ENCODE measurements at places on chromosomes 6 and 20. TPM values are rescaled to one million over a fixed set of nuclear protein-coding genes. Genes with fewer than 3 reads are reported as not detected.

DNA sequence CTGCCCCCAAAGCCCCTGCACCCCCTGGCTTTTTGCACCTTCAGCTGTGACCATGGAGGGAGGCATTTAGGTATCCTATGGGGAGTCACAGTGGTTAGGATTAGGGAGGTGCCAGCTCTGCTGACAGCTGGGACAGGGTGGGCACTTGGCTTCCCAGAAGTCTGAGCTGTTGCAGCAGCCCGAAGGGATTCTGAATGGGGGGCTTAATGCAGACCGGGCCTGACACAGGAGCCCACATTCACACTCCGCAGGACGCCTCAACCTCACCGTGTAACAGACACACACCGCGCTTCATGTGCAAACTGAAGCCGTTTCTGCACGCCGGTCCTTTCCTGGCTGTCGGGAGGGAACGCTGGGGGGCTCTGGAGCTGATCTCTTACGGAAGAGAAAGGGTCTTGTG is 1.9 kb downstream of the EBF4 start:
- DNase-seq, result no peak

- DNase-seq, result no peak
Observed at GRCh38 chr6:66599541-66599940, 892.5 kb upstream of the EYS start.

DNA sequence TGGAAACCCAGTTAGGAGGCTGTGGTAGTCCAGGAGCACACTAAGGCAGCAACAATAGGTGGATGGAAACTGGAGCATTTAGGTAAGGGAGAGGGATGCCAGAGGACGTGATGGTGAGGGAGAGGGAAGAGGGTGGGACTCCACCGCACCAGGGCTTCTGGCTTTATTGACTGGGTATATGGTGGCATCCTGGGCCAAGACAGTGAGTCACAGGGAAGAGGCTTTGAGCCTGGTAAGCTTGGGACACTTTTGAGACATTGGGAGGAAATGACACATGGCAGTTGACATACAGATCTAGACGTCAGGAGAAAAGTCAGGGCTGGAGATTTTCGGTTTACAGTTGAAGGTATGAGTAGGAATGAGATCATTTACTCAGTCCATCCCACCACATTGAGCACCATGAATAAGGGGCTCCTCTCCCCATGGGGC is 14.9 kb downstream of the NT5E start:
- no peak for DNase-seq

DNA sequence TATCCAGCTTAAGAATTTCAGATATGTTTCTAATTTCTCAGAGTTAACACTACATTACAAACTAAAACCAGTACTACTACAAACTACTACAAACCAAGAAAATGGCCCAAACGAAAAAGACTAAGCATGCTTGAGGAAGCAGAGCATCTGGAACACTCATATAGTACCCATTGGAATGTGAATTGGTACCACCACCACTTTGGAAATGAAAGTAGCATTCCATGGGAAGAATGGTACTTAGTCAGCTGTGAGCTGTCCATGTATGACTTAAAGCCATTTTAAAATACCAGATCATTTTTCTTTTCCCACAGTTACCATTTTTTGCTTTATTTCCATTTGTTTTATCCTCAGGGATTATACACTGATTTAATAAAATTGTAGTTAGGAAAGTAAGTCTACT is 30.5 kb downstream of the FBXO9 start:
- DNase-seq, result no peak

DNA sequence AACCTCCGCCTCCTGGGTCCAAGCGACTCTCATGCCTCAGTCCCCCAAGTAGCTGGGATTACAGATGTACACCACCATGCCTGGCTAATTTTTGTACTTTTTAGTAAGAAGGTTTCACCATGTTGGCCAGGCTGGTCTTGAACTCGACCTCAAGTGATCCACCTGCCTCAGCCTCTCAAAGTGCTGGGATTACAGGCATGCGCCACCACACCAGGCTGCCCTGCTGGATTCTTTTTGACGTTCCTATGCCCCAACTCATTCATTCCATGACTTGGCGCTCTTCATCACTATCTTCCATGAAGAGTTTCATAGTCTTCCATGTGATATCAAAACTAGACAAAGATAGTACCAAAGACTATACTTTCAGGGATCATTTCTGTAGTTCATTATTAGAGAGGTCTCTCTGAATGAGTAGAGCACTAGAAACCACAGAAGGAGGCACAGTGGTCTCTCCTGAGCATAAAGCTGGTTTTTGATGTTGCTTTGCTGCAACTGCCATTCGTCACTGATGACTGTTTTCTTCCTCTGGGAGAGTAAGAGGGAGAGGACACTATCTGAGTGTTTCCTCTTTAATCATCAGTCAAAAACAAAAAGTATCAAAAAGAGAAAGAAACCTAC is 23.5 kb downstream of the DNAAF9 start:
- no peak for DNase-seq

The DLL1 gene
- 14.6 TPM for total RNA-seq

The RNF114 gene
- 74.7 TPM for total RNA-seq

GRCh38 chr20:21510414-21511384 is 3.2 kb downstream of the NKX2-2 start:
- no peak for DNase-seq

The PGBD1 gene
- 3.1 TPM for total RNA-seq

- DNase-seq, result no peak
Observed at GRCh38 chr6:44742828-44743372, 355.4 kb downstream of the CDC5L start.

- no peak for DNase-seq
Observed at GRCh38 chr6:24453921-24454320, 35.5 kb downstream of the GPLD1 start.

The SLC22A3 gene
- 30.6 TPM for total RNA-seq

DNA sequence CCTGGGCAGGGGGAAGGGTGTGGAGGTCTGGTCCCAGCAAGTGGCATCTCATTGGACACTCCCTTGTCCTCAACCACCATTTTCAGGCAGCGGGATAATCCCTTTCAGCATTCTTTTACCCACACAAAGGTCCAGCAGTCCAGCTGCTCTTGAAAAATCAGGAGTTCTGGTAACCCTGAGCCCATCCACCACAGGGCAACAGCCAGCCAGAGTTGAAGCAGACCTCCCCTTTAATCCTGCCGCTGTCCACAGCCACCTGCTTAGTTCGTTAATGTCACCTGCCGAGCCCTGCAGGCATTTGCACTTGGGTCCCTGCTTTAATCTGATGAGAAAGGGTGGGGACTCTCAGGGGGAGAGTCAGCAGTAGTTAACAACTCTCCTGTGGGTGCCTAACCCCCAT is 11.1 kb downstream of the TMEM74B start:
- no peak for DNase-seq

The DPPA5 gene
- total RNA-seq, result not detected

DNA sequence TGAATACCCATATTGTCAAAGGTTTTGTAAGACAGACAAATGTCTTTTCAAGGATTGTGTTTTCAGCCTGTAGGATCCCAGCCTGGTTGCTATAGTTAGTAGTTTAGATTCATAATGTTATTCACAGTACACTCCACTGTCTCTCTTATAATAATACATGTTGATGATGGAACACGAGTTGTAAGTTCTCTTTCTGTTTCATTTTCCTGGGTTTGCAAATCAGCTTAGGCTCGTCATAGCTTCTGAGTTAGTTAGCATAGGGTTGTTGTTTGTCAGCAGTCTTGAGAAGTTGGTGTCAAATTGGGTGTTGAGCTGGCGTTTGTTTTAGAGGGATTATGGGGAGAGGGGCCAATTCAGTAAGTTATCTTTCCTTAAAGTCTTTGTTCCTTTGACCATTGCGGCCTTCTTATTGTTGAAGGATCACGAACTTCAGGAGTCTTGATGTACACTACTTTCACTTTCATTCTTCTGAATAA is 45.8 kb downstream of the QKI start:
- no peak for DNase-seq

DNA sequence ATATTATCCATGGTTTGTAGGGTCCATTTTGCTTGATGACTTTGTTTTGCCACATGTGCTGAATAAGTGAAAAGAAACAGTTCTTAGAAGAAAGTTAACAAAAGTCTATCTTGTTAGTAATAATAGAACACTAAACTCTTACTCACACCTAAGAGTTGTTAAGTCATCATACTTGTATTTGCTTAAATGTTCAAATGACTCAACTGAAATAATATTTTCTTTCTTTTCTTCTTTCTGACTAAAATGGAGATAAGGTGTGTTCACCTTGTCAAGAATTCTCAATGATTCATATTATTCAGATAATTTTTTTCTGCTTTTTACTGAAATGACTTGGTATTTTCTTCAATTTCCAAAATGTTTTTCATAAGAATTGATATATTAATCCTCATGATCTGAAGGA is 327.2 kb downstream of the HTR1B start:
- DNase-seq, result no peak

The HLA-B gene
- 2,632 TPM for total RNA-seq

GRCh38 chr6:28005152-28005890 is 48.3 kb downstream of the OR2B6 start:
- no peak for DNase-seq

GRCh38 chr6:43738267-43738676 is 31.7 kb upstream of the VEGFA start:
- DNase-seq, result peak; percentile 8

The PLCB4 gene
- total RNA-seq, result 7.9 TPM

- no peak for DNase-seq
Observed at GRCh38 chr20:52494244-52494643, 302.7 kb upstream of the ZFP64 start.

GRCh38 chr20:54054516-54054915 is 15.9 kb downstream of the BCAS1 start:
- no peak for DNase-seq

DNA sequence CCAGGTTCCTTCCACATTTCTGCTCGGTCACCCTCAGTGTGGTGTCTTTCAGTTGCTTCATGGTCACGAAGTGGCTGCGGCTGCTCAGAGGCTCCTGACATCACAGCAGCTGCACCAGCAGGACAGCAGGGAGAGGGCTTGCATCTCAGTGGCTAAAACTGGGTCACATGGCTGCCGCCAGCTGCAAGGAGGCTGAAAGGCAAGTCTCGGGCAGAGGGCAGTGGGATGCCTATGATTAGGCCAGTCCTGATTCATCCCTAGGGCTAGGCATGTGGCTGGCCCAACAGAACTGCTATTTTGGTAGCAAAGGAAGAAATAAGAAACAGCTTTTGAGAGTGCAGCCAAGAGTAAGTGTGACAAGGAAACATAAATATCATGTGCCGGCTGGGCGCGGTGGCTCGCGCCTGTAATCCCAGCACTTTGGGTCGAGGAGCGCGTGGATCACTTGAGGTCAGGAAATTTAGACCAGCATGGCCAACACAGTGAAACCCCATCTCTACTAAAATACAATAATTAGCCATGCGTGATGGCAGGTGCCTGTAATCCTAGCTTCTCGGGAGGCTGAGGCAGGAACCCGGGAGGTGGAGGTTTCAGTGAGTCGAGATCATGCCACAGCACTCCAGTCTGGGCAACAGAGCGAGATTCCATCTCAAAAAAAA is 46.6 kb downstream of the RBM38 start:
- no peak for DNase-seq

DNA sequence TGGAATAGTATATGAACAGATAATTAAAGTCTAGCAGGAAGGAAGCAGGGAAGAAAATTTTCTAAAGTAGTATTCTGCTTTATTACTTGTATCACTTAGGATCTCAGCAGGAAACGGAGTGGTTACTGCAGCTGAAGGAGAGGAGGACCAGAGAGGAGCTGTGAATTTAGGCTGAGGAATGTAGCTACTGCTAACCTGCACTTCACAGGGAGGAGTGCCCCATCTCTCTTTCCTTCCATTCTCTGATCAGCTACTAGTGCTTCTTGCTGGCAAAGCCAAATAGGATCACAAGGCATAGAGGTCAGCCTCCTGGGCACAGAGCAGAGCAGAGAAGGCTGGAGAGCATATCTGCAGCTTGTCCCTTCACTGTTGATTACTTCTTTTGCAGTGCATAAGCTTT is 205.3 kb upstream of the ASCC3 start:
- DNase-seq, result no peak

DNA sequence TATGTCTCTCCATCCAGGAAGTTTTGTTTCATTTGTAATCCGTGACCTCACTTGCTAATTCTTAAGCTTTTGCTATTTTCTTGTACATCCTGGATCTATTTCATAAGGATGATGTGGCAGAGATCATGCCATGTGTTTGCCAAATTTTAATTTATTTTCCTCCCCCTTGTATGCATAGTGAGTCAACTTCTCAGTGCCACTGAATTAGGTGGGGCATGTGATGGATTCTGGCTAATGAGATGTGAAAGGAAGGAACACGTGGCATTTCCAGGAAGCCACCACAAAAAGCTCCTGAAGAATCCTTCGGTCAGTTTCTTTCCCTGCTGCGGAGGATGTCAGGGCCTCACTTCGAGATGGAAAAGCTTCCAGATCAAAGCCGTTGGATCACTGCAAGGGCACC is 86.2 kb upstream of the PRL start:
- DNase-seq, result no peak

GRCh38 chr6:14665827-14666724 is 548.5 kb downstream of the CD83 start:
- peak; percentile 71 for DNase-seq

DNA sequence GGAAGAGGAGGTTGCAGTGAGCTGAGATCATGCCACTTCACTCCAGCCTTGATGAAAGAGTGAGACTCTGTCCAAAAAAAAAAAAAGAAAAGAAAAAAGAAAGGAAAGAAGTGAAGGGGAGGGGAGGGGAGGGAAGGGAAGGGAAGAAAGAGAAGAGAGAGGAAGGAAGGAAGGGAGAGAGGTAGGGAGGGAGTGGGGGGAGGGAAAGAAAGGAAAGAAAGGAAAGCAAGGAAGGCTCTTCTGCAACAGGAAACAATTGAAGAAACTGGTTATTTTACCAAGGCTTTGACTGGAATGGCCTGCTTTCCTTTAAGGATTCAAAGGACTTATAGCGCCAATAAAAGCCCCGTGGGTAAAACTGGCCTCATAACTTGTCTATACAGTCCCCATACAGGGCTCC is 64.6 kb downstream of the ABHD12 start:
- no peak for DNase-seq

GRCh38 chr20:57457243-57458095 is 66.3 kb downstream of the RBM38 start:
- no peak for DNase-seq

- no peak for DNase-seq
Observed at GRCh38 chr6:112357791-112358190, 10.7 kb downstream of the RFPL4B start.

- DNase-seq, result no peak
Observed at GRCh38 chr6:69005199-69005598, 370.1 kb downstream of the ADGRB3 start.

DNA sequence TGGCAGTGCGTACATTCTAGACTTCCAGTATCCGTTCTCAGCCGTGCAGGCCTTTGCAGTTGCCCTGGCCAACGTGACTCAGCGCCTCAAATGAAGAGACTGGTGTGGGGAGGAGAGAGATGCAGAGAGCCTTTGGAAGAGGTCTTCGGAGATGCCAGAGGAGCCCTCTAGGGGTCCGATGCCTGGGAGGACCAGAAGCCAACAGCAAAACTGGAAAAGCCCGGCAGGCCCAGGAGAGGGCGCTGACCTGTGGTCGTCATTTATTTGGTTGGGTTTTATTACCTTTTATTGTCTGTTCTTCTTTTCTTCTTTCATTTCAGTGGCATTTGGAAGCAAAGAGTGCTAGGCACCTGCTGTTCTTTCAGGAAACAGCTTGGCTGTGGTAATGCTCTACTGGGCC is 53.3 kb upstream of the TMEM181 start:
- DNase-seq, result no peak

The TBCC gene
- 17.8 TPM for total RNA-seq

Data from upper lobe of right lung (tissue), 1 donor.